ENCODE measurements at places on chromosomes 3 and 15.

DNA sequence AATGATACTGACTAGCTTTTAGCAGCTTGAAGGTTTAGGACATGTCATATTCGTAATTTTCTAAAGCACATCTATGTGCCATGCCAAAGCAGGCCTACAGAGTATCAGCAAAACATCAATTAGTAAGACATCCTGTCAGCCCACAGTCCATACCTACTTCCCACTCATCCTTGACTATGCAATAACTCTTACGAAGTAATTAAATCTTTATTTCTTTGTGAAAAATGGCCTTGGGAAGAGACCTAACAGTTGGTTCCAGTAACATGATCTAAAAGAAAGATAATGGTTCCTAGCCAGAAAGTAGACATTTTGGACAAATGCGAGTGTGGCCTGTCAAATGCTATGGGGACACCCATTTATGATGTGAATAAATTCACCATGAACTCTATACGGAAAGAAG, 172.6 kb upstream of the TNIK start:
- no peak for DNase-seq

- DNase-seq, result peak; percentile 34
These were observed at the start of the genes PIGB and PIGBOS1 for GRCh38 chr15:55318588-55319494. Gene PIGB (plus strand): TSS chr15:55319222. CDS start chr15:55319251, 29 bp downstream. Gene PIGBOS1 (minus strand): TSS chr15:55319123. CDS start chr15:55317792, 1,331 bp downstream.

GRCh38 chr3:74711913-74712512, 97.6 kb upstream of the CNTN3 start:
- DNase-seq, result no peak

- no peak for DNase-seq
These were observed 749.1 kb downstream of the ROBO1 start for GRCh38 chr3:79018671-79019136.

DNA sequence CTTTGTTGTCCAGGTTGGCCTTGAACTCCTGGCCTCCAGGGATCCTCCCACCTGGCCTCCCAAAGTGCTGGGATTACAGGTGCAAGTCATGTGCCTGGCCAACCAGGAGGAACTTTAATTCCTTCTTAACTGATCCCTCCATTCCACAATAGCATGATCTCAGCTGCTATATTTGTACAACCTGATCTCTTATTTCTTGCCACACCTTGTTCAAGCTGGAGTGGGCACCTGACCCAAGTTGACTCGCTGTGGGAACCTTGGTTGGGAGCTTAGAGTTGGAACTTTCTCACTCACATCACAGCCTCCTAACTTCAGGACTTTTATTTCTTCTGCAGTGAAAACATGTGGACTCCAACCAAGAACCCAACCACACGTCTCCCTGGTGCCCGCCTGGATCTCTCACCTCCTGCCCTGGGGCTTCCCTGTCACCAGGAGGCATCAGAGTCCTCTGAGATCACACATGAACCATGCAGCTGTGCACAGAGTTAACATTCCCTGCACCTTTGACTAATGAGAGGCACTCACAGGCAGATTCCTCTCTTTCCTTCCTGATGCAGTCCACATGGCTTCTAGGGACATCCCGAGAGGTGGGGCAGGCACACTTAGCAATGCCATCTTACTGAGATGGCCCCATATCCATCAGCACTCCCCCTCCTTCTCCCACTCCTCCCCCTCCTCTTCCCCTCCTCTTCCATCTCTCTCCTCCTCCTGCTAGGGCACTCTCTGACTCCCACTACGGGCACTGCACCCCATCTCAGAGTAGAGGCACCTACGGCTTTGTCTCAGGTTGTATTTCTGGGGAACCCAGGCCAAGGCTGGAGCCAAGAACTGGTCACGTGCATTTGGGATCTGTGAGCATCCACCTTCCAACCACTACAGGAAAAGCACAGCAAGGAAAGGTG, 9.7 kb upstream of the CYFIP1 start:
- no peak for DNase-seq

DNA sequence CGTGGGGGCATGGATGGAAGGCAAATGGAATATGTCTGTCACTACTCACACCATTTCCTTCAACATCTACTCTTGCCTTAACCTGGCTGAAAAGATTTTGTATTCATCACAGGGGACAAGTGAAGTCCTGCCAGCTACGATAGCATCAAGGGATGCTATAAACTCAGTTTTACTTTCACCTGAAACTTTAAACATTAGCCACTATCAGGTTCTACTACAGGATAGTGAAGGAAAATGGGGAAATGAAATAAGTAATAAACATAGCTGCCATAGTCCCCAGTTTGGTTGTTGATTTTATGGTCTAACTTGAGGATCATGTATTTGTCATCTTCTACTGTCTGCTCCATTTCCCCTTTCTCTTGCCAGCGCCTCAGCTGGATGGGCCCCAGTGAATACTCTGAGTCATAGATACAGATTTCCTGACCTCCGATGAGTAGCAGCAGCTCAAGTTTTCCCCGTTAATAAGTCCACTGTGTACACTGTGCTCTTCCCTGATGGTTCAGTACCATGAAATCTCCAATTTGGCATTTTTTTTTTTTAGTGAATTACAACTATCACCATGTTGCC, 338.2 kb upstream of the SLCO3A1 start:
- no peak for DNase-seq

DNA sequence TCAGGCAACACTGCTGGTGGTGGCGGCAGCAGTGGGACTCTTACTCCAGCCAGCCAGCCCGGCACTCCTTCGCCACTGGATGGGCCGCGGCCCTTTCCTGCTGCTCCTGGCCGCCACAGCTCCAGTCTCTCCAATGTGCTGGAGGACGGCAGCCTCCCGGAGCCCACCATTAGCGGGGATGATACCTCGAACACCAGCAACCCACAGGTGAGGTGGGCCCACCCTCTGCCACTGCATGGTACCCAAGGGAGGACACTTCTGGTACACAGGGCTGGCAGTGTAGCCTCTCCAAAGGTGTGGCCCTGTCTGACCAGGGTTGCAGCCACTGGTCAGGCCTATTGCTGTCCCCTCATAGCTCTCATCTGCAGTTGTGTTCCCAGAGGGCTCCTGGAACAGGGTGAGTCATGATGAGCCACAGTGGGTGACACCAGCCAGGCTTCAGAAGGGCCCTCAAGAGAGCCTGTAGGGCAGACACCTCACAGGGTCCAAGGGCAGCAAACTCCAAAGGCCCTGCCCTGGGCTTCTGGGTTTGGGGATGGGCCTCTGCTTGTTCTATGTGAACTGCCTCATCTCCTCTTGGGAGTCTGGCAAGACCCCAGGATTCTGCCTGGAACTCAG, 20.8 kb downstream of the NBEAL2 start:
- no peak for DNase-seq

GRCh38 chr15:35705030-35705883, 159.3 kb upstream of the DPH6 start:
- DNase-seq, result no peak

GRCh38 chr15:37220949-37221670, 120.8 kb upstream of the MEIS2 start:
- peak; percentile 57 for DNase-seq

- DNase-seq, result peak; percentile 62
These were observed at the start of gene SLC9C1 for GRCh38 chr3:112293368-112294321. Gene SLC9C1 (minus strand): TSS chr3:112294216. CDS start chr3:112286791, 7,425 bp downstream.

DNA sequence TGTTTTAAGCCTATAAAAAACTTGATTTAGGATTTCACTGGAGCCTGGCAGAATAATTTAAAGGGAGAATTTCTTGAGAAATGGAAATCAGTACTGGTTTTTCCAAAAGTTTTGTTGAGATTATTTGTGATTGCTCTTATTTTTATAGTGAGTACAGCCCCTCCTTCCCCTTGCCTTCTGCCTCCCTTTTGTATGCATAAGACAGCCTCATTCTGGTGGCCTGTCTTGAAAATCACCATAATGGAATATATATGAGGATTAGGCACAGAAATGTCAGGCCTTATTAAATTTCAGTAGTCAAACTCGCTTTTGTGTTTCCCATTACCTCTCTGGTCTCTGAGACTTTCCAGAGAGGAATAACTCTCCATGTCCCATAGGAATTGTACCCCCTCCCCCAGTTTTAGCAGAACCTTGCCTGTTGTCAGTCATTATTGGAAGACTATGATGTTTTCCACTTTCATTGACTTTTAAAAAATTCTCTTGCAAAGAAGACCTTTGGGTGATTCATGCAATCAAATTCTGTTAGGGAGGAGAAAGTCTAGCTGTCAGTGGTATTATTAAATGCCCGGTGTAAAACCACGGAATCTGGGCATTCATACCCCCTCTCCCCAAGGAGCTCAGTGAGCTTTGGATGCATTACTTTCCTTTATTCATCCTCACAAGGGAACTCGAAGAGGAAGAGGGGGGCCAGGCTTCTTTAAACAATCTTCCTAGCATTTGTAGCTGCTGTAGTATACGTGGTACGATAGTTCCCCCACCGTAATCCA, 171.6 kb upstream of the TSC22D2 start:
- DNase-seq, result no peak

- DNase-seq, result no peak
These were observed 247.3 kb upstream of the CHRM5 start for GRCh38 chr15:33720952-33721351.

GRCh38 chr3:146511402-146512134, 32.8 kb downstream of the PLSCR1 start:
- DNase-seq, result no peak

DNA sequence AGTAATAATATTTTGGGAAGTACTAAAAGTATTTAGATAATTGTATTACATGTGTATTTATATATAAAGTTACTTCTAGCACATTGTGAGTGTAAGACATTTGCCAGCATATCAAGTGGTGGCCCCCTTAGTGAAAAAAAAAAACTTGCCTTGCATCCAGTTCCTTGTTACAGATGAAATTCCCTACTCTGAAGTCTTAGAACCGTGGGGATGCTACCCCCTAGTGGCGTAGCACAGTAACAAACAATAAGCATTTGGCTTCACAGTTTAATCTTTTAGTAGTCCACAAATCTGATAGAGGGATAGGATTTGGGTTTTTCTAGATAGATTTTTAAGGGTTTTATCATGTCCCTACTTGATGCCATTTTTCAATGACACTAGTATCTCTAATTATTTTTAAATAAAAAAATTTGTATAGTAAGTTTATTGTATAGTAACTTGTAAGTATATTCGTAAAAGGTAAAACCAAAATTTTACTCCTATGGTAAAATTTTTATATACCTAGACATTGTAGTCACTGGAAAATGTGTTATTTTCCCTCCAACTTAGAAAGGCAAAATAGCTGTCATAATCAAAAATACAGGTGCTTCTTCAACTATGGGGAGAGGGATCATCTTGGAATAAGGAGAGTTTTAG, 14.3 kb downstream of the SMC4 start:
- DNase-seq, result peak; percentile 14

All from DMS153 (cell line).